CD8-positive, alpha-beta T cell (primary cell): ENCODE measurements at places on chromosomes 7 and 10.

DNA sequence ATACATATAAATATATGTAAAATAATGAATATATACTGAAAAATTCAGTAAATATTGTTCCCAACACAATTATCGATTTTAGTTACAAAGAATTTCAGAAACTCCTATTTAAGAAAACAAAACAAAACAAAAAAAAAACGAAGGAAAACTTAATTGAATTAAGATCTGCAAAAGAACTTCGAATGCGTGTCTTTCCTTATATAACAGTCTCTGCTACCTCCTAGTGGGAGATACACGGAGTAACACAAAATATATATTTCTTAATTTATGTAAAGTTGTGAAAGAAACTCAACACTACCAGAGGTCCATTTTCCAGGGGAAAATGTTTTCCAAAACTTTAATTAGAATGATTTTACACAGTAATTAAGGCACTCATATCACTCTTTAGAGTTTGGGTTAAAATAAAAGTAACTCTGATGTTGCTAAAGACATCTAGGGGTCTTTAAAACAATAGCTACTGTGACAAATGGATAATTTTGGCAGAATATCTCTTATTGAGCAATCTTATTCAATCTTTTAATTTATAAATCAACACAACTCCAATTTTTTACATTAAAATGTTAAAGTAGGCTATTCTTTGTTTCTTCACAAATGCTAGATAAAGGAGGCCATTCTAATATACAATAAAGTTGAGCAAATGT, 41.6 kb downstream of the NEBL start:
- DNase-seq: no peak

GRCh38 chr10:31404640-31405039, 85.6 kb downstream of the ZEB1 start:
- no peak for DNase-seq

DNA sequence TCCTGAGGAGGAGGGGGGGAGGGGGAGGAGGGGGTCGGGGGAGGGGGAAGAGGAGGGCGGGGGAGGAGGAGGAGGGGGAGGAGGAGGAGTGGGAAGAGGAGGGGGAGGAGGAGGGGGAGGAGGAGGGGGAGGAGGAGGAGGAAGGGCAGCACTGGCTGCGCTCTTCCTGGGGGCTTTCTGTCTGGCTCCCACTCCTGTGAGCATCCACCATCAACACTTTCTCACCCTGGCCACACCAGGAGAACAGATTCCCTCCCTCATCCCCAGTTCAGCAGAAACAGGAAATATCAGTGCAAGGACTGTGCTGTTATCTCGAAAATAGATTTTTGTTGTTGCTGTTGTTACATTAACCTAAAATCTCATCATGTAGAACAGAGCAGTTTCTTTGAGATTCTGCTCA, 530.5 kb downstream of the ACTR3B start:
- DNase-seq: no peak

DNA sequence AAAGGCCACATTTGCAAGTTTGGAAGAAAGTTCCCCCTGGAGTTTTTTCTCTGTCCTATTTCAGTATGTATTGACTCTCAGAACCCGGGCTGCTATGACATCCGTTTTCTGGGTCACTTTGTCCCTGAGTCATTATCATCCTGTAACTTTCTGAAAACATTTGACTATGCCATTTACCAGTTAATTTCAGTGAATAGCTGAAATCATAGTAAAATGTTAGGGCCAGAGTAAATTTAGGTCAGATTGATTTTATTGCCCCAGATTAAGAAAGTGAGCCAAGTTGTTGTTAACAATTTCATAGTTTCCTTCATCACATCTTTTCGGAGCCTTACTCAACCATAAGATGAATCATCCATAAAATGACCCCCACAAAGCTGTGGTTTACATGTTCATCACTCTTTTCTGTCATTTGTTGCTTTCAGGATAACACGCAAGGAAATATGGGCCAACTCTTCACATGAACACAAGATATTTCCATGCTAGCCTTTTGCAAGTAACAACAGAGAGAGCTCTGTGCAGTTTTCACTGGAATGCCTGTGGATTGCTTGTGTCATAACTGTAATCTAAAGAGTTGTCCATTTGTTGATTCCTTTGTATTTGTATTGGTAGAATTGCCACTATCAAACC, 3.9 kb upstream of the MACC1 start:
- DNase-seq: no peak

GRCh38 chr7:155487509-155488482, 29.9 kb downstream of the EN2 start:
- no peak for DNase-seq

DNA sequence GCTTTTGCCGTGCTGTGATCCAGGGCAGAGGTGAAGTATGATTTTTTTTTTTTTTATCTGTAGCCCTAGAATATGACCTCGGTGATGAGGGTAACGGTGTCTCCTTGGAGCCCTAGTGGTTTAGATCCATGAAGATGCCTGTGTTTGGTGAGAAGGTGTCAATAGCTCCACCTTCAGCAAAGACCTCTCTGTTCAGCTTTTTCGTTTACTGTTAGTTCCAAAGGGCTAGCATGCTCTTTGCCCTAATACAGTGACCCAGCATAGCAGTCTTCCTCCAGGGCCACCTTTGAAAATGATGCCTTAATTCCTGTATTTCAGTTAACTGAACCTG, 746 bp upstream of the MRPS16 start:
- DNase-seq: no peak

- DNase-seq: no peak
Observed at GRCh38 chr7:100603726-100604027, 1.5 kb downstream of the PCOLCE start.

GRCh38 chr7:30837581-30837980, 66.4 kb downstream of the MINDY4 start:
- peak; percentile 13 for DNase-seq

- DNase-seq: no peak
Observed at GRCh38 chr10:93485690-93486089, 3.6 kb upstream of the MYOF start.

- DNase-seq: peak; percentile 6
Observed at GRCh38 chr10:70093335-70093944, 39.2 kb downstream of the AIFM2 start.

DNA sequence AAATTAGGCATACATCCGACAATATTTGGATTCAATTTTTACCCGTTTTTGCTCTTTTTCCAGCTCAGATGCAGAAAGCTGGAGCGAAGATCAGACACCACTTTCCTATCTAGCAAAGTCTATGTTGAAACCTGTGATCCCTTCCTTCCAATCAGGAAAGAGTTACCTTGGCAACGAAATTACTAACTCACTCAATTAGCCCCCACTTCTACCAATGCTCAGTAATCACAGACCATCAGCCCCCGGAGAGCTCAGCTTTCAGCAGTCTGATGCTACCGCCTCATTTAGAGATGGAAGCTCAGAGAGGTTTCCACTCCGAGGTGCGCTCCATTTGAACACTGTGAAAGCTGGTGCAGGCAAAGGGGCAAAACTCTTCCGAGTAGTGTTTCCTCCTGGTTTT, 6.7 kb downstream of the FRAT1 start:
- DNase-seq: no peak

DNA sequence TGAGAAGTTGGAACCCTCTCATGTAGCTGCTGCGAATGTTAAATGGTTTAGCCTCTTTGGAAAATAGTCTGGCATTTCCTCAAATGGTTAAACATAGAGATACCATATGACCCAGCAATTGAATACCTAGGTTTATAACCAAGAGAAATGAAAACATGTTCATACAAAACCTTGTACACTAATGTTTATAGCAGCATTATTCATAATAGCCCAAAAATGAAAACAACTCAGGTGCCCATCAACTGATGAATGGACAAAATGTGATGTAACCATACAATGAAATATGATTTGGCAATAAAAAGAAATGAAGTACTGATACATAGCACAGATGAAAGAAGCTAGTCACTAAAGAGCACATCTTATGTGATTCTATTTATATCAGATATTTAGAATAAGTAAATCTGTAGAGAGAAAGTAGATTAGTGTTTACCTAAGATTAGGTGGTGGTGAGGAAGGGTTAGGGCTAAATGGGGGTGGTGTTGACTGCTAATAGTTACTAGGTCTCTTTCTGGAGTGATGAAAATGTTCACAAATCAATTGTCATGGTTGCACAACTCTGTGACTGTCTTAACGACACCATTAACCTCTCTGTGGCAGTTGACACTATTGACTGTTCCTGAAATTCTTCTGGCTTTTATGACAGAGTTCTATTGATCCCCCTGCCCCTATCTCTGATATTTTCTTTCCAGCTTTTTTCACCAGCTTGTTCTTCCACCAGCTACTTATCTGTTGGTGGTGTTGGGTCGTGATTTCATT, 35.2 kb downstream of the VCL start:
- no peak for DNase-seq

GRCh38 chr7:137948083-137948844, 53.6 kb downstream of the CREB3L2 start:
- no peak for DNase-seq

DNA sequence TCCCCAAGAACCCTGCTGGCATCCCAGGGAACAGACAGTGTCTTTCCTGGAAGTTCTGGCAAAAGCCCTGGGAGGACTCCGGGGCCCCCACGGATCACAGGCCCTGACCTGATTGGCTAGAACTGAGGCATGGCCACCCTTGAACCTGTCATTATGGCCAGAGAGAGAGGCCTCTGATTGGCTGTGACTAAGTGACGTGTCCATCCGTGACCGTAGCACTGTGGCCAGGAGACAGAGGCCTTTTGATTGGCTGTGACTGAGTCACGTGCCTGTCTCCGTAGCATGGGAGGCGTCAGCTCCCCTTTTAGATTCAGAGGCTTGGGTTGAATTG, 163.8 kb downstream of the RGS10 start:
- no peak for DNase-seq
